ENCODE measurements at places on chromosomes 7 and 10.

- no peak for DNase-seq
These were observed 205.6 kb downstream of the GRID1 start for GRCh38 chr10:86160890-86161585.

GRCh38 chr7:128986609-128987008 is 48.9 kb downstream of the IRF5 start:
- DNase-seq: no peak

DNA sequence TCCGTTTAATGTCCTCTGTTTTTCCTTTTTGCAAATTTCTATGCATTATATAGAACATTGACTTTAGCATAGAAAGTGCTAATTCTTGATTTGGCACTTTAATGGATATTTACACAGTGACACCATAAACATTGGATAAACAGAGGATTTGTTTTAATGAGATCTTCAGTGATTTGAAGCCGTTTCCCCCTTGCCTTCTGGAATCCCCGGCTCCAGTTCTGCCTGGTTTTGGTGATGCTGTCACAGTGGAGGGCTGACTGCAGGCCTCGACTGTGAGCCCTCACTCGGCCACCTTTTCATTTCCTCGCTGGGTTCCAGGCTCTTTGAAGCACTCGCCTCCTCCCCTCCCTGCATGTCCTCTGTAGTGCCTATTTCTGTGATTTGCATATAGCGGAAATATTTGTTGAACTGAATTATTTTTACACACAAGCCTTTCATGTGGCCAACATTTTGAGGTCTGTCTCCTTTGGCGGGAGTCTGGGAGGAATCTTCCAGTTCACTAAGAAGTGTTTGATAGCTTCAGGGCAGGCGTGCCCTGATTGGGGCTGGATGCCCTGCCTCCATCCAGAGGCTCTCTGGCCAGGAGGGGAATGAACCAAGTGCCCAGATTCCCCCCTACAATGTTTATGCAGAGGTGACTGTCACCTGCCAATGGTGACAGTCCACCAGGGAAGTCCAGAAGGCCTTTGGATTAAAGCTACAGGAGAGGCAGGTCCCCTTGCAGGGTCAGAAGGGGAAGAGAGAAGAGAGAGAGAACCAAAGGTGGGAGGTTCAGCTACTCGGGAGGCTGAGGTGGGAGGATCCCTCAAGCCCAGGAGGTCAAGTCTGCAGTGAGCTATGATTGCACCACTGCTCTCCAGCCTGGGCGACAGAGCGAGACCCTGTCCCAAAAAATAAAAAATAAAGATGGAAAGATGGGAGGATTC is 67.5 kb downstream of the CUX1 start:
- DNase-seq: no peak

- no peak for DNase-seq
These were observed 136.3 kb upstream of the TMEM72 start for GRCh38 chr10:44774676-44775401.

DNA sequence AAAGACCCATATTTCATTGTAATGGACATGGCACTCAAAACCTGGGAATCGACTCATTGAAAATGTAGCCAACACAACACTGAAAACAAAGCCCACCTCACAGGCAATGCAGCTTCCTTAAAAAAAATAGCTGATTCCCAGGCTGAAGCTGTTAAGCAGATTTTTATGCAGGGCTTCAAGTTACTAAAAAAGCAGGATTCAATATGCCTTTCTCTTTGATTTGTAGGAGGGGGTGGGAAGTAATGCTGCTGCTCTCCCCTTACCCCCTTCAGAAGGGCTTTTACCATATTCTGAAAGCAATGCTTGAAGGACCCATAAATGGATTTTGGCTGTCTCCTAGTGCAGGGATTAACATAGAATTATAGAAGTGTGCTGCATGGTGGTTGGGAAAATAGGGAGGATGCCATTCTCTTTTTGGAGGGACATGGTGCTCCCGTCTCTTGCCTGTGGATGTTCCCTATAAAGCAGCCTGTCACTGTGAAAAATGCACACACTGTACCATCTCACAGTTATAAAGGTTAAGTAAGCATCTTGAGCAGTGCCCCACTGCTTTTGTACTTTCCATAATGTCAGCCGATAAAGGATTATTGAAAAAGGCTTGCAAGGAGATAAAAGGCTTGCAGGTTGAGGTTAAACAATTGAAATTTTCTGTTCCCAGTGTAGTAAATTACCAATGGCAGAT is 262.8 kb downstream of the AUTS2 start:
- no peak for DNase-seq

DNA sequence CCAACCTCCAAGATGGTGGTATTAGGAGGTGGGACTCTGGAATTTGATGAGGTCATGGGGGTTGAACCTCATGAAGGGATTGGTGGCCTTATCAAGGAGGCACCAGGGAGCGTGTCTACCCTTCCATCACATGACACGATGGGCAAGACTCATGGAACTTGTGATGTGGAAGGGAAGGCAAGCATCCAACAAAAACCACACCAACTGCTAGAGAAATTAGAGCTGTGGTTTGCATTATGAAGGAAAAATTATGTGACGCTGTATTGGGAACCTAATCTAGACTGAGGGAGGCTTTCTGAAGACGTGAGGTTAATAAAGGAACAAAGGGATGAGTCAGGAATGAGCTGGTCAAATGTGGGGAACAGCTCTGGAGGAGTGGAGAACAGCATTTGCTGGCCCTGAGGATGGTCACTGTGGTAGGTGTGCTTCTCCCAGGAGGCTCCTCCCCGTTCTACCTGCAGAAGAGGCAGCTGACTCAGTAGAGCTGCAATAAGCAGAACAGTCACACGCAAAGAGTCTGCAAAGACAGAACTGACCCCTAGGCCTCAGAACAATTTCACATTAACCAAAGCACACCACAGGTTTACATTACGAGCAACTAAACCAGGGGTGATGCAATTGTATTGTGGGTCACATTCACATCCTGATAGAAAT is 236.6 kb upstream of the GRB10 start:
- DNase-seq: no peak

DNA sequence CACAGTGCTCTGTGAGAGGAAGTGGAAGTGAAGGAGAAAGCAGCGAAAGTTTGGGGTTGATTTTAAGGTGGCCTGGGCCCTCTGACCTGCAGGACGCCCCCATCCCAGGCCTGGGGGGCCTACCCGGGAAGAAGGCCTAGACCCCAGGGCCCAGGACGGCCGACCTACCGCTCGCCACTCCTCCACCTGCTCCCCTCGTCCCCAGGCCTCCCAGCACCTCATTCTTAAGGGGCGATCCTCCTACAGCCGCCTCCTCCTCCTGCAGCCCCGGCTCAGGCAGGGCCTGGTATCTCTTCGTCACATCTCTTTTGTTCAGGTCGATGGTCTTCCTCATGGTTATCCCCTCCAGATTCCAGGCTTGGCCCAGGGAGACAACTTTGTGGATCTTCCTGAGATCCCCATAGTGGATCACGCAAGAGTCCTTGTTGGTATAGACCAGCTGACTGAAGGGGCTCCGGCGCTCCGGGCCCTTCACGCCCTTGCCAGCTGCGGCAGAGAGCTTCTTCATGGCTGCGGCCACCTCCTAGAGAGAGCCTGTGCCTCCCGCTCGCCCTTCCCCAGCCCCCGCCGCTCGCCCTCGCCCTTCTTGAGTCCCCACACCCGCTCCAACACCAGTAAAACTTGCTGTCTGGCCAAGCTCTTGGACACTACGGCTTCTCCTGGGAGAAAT is 117.5 kb downstream of the OR13A1 start:
- DNase-seq: no peak

- no peak for DNase-seq
These were observed 411.5 kb upstream of the ZMIZ1 start for GRCh38 chr10:78657163-78657861.

- no peak for DNase-seq
These were observed 138.6 kb downstream of the NRF1 start for GRCh38 chr7:129750091-129750490.

GRCh38 chr7:129523924-129524323 is 21.6 kb downstream of the SMKR1 start:
- no peak for DNase-seq

GRCh38 chr10:44293842-44294241 is 91.1 kb downstream of the CXCL12 start:
- no peak for DNase-seq

- no peak for DNase-seq
These were observed 247.4 kb downstream of the PTEN start for GRCh38 chr10:88110822-88111221.

DNA sequence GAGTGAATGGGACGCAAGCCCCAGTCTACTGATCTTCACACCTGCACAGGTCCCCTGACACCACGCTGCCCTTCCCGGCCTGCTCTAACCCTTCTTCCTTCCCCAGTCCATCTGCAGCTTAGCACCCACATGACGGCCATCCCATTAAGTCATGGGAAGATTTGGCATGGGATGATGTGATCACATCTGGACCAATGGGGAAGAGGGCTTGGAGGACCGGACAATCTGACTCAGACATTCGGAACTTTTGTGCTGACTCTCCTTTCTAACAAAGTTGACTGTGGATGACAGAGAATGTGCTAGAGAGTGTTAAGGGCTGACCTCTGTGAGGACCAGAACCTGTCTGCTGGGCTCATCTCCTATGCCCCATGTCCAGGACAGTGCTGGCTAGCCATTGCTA is 15.6 kb downstream of the CXCL12 start:
- DNase-seq: no peak

GRCh38 chr7:28818996-28819395 is 139.1 kb downstream of the TRIL start:
- DNase-seq: no peak

- DNase-seq: no peak
These were observed 1.4 kb upstream of the TSPAN15 start for GRCh38 chr10:69449841-69450240.

- DNase-seq: no peak
These were observed 1.3 kb upstream of the FZD8 start for GRCh38 chr10:35643151-35644049.

GRCh38 chr10:116737627-116738327 is 4.6 kb downstream of the HSPA12A start:
- DNase-seq: no peak

- DNase-seq: no peak
These were observed 4.8 kb upstream of the TRDMT1 start for GRCh38 chr10:17206210-17206709.

DNA sequence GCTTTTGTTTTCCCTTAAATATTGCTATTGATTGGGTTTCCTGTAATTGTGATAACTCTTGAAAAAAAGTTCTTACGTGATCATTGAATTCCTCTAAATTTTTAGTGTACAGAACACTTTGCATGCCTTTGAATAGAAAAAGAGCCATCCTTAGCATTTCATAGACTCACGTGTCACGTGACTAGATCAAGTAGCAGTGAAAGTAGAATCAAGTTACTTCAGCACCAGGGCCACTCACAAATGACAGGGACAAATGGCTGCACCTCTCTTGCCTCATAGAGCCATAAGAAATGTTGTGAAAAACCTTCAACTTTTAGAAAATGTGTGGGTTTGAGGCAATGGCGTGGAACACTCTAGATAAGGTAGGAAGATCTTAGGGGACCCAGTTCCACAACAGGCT is 203.8 kb downstream of the ZEB1 start:
- DNase-seq: no peak

- no peak for DNase-seq
These were observed 678 bp upstream of the EIF4H start for GRCh38 chr7:74173491-74173865.

DNA sequence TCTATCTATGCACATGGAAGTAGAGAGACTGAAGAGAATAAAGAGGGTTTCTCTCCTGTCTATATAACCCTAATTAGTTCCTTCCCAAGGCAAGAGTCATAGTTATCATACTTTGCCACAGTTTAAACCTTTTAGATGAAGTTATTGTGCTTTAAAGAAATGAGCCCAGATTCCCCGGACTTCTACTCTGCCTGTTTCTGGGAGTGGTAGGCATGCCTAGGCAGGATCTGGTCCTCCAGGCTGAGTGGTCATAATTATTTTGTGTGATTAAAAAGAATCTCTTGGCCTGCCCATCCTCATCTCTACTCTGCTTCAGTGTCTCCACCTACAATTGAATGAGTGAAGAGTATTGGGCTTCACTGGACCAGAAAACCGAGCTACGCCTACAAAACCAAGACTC is 179.2 kb downstream of the IMMP2L start:
- no peak for DNase-seq

- DNase-seq: no peak
These were observed 299.9 kb downstream of the GRID1 start for GRCh38 chr10:86066696-86067095.

- DNase-seq: no peak
These were observed 54.4 kb downstream of the INHBA start for GRCh38 chr7:41648501-41648900.

GRCh38 chr7:127566242-127566641 is 19.2 kb downstream of the GCC1 start:
- no peak for DNase-seq

DNA sequence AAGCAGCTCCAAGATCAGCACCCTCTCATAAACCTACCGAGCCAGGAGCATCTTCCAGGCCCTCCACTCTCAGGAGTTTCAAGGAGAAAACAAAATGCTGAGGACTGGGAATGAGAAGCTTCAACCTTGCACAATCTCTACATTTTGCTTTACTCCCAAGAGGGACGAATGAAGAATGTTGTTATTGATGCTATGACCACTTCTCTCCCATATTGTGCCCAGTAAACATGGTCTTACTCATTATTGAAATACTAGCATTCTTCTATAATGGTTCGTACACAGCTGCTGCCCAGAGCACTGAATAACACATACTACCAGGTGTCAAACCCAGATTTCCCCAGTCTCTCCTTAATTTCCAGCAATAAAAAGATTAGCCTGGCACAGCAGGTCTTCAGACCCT is 63.4 kb upstream of the BET1 start:
- DNase-seq: no peak

- DNase-seq: no peak
These were observed 144.5 kb downstream of the NEURL1 start for GRCh38 chr10:103637927-103638557.

- DNase-seq: no peak
These were observed 207.2 kb upstream of the ADARB2 start for GRCh38 chr10:1944487-1944886.

DNA sequence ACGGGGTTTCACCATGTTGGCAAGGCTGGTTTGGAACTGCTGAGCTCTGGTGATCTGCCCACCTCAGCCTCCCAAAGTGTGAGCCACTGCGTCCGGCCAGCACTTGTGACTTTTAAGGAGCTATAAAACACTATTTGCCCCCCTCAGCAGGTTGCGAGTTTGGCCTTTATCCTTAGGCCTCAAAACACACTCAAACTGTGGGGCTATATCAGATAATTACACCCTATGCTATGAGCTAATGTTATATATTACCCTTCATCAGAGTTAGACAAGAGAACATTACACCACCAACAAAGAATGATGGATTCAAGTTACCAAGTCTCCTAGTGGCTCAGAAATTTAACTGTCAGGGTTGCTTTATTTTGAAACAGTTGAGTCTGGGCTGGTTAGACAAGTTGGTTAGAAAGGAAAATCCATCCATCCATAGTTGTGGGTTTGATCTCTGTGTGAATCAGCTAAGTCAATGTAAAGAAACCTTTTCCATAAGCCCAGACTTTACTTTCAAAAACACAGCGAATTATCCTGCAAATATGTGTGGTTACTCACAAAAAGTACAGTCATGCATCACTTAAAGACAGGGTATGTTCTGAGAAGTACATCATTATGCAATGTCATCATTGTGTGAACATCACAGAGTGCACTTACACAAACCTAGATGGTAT is 115.8 kb downstream of the SEMA3D start:
- DNase-seq: no peak

GRCh38 chr7:94888551-94888950 is 18.8 kb upstream of the PPP1R9A start:
- DNase-seq: no peak

Data from SIG-M5 (cell line).